T-helper 17 cell (primary cell): ENCODE measurements at places on chromosomes 4 and X. TPM values are rescaled to one million over a fixed set of nuclear protein-coding genes. Genes with fewer than 3 reads are reported as not detected.

Gene JCHAIN
- total RNA-seq = not detected

Gene PFKFB1
- total RNA-seq = 0.42 TPM

Gene TRMT44
- 20.4 TPM for total RNA-seq

Gene SLC10A4
- not detected for total RNA-seq

Gene CC2D2A
- total RNA-seq = 0.60 TPM

Gene FHDC1
- 0.10 TPM for total RNA-seq

Gene CPLX1
- 3.1 TPM for total RNA-seq

Gene CLDN22
- not detected for total RNA-seq

Gene SAGE1
- total RNA-seq = not detected

Gene GLRA2
- not detected for total RNA-seq

Gene CLDN2
- total RNA-seq = not detected

Gene SLC38A5
- total RNA-seq = 25.2 TPM
